ENCODE measurements at places on chromosomes 11 and 22.

- DNase-seq, result no peak
Observed at GRCh38 chr11:86509588-86509974, 134.9 kb downstream of the CCDC81 start.

DNA sequence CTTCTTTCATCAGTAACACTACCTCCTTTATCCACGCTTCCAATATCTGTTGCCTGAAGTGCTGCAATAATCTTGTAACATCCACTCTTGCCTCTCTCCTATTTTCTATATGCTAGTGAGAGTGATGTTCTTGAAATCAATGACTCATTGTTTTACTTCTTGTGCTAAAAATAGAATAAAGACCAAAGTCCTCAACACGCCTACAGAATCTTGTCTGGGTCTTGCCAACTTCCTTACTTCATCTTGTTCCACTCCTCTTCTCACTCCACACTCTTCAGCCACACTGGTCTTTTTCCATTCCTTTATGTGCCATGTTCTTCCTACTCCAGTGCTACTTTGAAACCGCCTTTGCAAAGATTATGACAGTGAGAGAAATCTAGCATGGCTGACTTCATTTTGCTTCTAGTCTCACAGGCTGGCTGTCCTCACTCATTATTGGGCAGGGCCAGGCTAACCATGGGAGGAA lies 136.4 kb downstream of the CCDC81 start:
- no peak for DNase-seq

GRCh38 chr11:21464601-21465193 lies 728.2 kb upstream of the ANO5 start:
- DNase-seq, result no peak

- DNase-seq, result no peak
Observed at GRCh38 chr11:16923987-16924386, 90.2 kb downstream of the PLEKHA7 start.

DNA sequence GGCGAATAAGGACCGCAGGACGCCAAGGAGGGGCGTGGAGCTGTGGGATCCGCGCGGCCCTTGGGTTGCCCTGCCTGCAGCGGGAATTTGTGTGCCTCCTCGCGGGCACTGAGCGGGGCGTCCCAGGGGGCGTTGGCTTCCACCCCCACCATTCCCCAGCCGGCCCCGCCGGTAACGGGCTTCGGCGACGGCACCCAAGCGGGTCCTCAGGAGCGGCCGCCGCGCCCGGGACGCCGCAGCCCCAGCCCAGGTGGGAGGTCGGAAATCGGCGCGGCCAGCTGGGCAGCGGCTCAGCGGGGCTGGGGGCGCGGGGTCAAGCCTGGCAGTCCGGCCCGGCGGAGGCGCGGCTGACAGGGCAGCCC lies 320 bp downstream of the CLTCL1 start:
- DNase-seq, result peak; percentile 50

GRCh38 chr11:104254347-104254746 lies 90.4 kb upstream of the PDGFD start:
- DNase-seq, result peak; percentile 17

DNA sequence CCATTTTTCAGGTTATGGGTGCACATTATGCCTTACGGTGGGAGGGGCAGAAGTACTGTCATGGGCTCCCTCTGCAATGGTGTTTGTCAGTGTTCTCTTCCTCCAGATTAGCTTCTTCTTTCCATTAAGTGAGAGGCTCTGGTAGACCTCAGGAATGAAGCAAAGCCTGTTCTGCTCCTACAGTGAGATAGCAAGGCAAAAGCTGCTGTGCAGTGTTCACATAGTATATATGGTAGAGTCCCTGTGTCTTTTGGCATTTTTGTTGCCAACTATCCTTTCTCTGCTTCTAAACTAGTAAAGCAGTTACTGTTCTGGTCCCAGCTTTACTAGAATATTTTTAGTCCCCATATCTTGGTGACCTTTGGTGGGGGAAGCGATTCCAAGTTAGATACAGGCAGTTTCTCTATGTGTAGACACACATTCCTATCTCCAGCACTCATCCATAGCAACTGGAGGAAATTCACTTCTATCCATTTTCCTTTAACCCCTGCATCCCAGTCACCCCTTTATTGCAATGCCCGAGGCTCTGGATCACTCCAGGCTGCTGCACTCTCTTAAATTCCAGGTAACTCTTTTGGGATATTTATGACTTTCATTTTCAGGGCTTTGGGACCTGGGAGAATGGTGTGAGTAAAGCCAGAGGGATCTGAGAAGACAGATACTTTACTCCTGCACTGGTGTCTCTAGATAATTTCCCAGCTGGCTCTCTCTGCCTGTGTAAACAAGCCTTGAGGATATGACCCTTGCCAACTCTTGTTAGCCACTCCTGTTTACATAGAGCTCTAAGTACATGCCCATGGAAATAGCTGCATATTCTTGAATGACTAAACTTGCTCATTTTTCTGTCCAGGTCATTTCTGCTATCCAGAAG lies 3.9 kb upstream of the TRIM34 start:
- DNase-seq, result no peak

DNA sequence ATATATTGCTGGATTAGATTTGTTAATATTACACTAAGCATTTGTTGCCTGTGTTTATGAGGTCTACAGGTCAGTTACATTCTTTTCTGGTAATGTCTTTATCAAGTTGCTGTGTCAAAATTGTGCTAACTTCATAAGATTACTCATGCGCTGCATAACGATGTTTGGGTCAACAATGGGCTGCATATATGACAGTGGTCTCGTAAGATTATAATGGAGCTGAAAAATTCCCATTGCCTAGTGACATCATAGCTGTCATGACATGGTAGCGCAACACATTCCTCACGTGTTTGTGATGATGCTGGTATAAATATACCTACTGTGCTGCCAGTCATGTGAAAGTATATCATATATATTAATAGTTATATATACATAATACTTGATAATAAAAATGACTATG lies 34.2 kb downstream of the POLD3 start:
- no peak for DNase-seq

DNA sequence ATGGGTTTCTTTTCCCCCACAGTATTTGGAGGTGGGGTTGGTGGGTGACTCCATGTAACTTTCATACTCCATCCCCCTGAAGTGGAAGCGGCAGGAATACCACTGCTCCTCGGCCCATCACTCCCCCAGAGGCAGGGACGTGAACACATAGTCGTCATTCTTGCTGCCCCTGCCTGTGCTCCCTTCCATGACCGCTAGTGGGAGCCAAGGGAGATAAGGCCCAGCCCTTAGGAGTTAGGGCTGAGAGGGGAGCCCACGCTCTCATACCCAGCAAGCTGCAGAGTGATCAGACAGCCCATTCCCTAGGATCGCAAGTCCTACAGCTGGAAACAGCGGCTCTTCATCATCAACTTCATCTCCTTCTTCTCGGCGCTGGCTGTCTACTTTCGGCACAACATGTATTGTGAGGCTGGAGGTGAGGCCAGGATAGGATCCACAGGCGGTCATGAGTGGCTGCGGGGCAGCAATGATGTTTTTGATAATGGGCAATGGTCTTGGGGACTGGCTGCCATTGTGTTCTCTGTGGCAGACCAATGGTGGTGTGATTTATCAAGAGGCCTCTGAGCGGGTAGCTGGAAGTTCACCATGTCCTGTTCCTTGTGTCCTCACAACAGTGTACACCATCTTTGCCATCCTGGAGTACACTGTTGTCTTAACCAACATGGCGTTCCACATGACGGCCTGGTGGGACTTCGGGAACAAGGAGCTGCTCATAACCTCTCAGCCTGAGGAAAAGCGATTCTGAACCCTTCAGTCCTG lies 15.9 kb downstream of the RHOG start:
- no peak for DNase-seq

GRCh38 chr11:20156280-20156875 lies 3.9 kb downstream of the DBX1 start:
- peak; percentile 25 for DNase-seq

DNA sequence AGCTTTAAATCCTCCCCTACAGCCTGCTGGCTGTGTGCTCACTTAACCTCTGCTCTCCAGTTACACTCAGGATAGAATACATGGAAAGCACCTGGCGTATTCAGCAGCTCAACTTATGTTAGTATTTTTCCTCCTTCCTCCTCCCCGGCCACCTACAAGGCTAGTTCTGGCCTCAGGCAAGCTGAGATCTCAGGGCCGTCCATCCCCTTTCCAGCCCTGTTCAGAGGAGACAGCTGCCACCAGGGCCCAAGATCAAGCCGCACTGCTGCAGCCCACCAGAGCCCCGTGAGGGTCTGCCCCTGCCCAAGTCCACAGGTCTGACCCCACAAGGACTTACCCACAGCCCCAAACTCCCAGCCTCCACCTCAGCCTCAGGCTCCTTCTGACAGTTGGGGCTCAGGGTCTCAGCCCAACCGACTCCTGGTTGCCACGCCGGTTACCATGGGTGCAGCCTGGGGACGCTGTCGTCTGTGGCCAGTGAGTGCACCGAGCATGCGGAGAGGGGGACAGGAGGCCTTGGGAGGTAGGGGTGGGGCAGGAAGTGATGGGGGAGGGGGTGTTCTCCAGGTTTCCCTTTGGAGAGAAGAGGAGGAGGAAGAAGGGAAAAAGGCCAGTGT lies at the start of gene C11orf16:
Gene C11orf16, minus strand, starts transcription at position 384 of the 617 bp plus-strand sequence. CDS start 639 bp downstream, outside the sequence.
- DNase-seq, result no peak

GRCh38 chr11:78214331-78215194 lies 25.8 kb downstream of the USP35 start:
- no peak for DNase-seq

DNA sequence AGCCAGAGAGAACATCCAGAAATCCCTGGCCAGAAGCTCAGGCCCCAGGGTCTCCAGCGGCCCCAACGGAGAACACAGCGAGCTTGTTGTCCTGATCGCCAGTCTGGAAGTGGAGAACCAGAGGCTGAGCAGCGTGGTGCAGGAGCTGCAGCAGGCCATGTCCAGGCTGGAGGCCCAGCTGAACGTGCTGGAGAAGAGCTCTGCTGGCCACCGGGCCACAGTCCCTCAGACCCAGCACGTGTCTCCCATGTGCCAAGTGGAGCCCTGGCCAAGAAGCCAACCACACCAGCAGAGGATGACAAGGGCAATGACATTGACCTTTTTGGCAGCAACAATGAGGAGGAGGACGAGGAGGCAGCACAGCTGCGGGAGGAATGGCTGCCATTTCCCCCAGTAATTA lies 20.6 kb upstream of the SCGB1D1 start:
- no peak for DNase-seq

GRCh38 chr11:100776212-100776896 lies 89.3 kb downstream of the ARHGAP42 start:
- no peak for DNase-seq

- peak; percentile 40 for DNase-seq
Observed at GRCh38 chr11:126704096-126704495, 296.5 kb downstream of the KIRREL3 start.

GRCh38 chr22:17302616-17303015 lies 66.6 kb upstream of the CECR2 start:
- DNase-seq, result no peak

GRCh38 chr11:105000167-105000566 lies 22.8 kb downstream of the CASP5 start:
- no peak for DNase-seq

GRCh38 chr11:130612291-130612851 lies 163.9 kb downstream of the ADAMTS15 start:
- no peak for DNase-seq

DNA sequence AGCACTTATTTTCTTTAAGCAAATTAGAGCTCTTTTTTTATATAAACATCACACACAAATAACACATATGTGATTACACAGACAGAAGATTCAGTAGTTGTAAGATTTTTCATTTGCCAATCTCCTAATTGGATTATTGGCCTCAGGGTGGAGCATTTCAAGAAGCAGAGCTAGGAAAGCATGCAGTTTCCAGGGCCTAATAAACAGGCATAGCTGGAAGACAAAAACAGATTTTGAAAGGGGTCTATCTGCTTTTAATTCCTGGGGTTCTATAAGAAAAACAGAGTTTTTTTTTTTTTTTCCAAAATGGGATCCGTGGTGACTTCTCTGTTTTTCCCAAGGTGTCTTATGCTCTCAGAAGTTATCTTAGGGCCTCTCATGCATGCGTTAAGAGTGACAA lies 7.6 kb upstream of the FOLR3 start:
- no peak for DNase-seq

DNA sequence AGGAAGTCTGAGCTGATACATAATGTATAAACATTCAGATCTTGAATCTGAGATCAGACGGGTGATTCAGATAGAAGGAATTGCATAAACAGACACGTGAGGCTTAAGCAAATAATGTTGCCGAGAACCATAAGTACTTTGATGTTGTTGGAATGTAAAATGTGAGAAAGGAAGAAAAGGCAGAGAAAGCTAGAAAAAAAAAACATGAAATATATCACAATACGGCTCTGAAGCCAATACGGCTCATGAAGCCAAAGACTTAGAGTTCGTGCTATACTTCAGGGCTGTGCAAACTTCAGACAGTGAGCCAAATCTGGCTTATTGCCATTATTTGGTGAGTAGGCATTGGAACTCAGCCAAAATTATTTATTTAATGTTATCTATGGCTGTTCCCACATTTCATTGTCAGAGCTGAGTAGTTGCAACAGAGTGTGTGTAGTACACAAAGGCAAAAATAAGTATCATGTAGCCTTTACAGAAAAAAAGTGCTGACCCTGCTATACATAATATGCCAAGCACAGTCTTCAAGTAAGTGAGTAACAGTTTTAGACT lies 673.3 kb downstream of the CNTN5 start:
- no peak for DNase-seq

GRCh38 chr22:29291215-29291614 lies 15.2 kb upstream of the GAS2L1 start:
- no peak for DNase-seq

GRCh38 chr11:45161252-45162063 lies 15.0 kb downstream of the PRDM11 start:
- no peak for DNase-seq

DNA sequence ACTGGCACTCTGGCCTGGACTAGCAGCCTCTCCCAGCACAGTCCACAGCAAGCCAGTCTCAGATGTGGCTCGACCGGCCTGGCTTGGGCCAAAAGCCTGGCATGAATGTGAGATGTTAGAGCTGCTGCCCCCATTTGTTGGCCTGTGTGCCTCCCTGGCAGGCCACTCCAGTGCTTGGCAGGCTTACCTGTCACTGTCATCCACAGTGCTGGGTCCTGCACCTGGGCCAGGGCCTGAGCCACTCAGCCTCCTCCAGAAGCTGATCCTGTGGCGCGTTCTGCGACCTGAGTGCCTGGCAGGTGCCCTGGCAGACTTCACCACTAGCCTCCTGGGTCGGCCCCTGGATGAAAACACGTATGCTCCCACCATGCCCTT lies 36.1 kb downstream of the RRP8 start:
- DNase-seq, result no peak

DNA sequence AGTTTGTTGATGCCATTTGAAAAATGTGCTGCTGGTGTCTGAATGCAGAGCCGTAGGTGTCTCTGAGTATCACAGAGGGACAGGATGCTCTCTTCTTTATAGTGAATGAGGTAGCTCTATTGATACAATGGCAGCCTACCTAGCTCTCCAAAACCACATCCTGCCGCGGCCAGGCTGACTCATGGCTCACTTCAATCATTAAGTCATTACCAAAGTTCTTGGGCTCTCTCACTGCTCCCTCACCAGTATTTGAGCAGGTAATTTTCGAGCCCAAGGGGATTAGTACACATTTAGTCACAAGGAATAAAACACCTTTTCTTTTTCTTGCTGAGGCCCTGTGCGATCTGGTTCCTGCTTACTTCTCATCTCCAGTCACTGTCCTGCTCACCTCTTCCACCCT lies 509.0 kb upstream of the LARGE1 start:
- no peak for DNase-seq
